ENCODE measurements at places on chromosomes 13 and 19.

DNA sequence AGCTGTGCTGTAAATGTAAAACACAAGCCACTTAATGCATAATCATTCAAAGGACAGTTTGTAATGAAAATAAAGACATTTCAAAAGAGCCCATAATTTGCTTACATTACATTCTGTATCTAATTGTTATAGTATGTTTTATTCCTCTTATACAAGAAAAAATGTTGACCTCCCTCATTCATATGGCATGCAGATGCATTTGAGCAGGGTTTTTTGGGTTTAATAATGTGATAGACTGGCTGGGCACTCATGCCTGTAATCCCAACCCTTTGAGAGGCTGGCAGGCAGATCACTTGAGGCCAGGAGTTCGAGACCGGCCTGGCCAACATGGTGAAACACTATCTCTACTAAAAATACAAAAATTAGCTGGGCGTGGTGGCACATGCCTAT, 11.6 kb upstream of the ARL11 start:
- DNase-seq, result no peak

- DNase-seq, result peak; percentile 67
Measured at GRCh38 chr19:20167020-20167644, at the start of gene ZNF486. ZNF486 (plus strand) TSS chr19:20167214; CDS start chr19:20167331, 117 bp downstream.

GRCh38 chr13:34657716-34658115, 284.4 kb upstream of the NBEA start:
- no peak for DNase-seq

DNA sequence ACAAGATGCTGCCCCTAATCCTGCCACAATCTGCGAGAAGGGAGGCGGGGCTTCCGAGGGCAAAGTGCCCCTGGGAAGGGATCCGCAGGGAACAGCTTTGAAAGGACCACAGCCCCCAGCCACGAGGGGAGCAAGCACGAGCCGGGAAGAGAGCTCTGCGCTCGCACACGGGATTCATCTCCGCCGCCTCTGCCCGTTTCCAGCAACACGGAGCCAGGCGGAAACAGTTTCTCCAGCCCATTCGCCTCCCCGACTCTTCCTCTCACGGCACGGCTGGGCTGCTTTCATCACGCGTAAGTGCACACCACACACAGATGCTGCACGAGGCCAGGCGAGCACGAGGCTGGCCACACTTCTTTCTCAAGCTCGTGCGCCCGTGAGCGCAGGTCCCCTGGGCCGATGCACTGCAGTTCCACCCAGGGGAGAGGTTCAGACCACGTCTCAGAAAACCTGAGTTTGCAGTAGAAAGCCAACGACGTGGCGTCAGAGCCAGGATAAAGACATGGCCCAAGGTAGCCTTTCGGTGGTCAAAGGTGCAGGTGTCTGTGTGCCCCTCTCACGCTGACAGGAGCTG, 33.6 kb downstream of the NAXD start:
- no peak for DNase-seq

GRCh38 chr19:50580240-50580639, 12.0 kb upstream of the LRRC4B start:
- no peak for DNase-seq

- no peak for DNase-seq
Measured at GRCh38 chr13:31367410-31367809, 167.6 kb downstream of the B3GLCT start.

DNA sequence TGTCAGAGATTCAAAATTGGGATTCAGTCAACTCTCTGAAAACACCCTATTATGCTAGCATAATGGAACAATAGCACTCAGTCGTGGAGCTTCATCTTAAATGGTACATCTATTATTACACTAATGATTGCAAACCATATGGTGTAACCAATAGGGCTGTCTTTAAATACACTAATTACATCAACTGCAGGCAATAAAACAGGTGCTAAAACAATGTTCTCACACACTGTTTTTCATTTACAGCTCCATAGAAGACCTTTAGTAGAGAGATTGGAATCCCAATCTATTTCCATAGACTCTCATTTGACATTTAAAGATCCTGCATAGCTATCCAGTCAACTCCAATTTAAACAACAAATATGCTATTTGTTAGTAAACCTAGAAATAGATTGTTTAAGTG, 1917.4 kb downstream of the OLFM4 start:
- no peak for DNase-seq

- no peak for DNase-seq
Measured at GRCh38 chr13:34578471-34578870, 363.6 kb upstream of the NBEA start.

DNA sequence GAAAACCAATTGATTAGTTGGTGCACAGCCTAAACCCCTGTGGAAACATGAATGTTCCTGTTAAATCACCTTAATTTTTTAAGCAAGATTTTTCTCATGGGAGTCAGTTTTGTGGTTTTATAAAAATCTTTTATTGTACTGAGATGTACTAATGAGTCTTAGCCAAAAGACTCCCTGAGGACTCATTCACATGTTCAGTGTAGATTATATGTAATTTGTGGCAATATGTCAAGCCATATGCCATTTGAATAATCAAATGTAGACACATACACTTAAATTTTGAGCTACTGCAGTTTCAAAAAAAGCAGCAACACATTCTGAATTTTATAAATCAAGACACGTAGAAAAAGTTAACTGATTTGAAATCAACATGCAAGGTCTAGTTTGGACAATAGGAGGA, 395.2 kb downstream of the MYO16 start:
- DNase-seq, result no peak

GRCh38 chr13:30567072-30567471, 50.6 kb upstream of the USPL1 start:
- DNase-seq, result no peak

DNA sequence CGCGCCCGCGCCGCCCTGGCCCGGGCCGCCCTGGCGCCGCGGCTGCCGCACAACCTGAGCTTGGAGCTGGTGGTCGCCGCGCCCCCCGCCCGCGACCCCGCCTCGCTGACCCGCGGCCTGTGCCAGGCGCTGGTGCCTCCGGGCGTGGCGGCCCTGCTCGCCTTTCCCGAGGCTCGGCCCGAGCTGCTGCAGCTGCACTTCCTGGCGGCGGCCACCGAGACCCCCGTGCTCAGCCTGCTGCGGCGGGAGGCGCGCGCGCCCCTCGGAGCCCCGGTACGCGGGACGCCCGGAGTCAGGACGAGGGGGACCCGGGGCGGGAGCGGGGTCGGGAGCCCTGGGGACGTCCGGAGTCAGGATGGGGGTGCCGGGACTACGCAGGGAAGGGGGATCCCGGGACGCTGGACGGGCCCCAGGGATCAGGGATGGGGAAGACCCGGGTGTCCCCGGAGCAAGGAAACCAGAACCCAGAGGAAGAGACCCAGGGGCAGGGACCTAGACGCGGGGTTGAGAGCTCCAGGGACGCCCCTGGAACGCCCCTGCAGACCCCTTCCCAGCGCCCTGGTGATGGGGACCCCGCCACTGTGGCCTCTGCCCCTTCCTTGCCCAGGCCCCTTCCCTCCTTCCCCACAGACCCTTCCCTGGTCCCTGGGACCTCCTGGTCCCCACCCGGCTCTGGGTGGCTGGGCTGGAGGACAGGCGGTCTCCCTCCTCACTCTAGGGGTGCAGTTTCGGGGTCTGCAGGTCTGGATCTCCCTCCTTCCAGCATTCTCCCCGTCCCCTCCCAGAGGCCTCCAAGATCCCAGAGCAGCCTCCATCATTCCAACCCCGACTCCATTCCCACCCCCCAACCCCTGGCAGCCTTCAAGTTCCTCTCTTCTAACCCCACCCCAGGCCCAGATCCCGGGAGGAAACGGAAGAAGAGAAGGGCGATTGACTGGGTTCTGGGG, 645 bp downstream of the GRIN3B start:
- DNase-seq, result no peak

GRCh38 chr19:43290568-43291359, 21.4 kb upstream of the PSG9 start:
- no peak for DNase-seq

DNA sequence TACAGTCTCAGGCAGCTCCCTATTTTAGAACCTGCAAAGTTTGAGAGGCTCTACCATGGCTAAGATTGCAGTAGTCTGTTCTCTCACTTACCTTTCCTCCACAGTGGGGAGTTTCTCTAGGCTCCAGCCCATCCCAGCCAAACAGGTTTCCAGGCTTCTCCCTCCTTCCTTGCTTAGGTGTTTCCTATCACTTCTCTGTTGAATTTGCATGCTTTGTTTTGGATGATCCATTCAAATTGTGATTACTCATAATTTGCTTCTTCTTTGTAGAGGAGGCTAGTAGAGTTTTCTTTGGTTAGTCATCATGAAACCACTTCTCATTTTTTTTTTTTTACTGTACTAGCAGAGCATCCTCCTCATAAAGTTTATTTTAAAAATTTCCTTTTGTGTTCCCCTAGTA, 1242.2 kb upstream of the MIR17HG start:
- DNase-seq, result no peak

- no peak for DNase-seq
Measured at GRCh38 chr19:42115219-42115618, 17.0 kb downstream of the POU2F2 start.

DNA sequence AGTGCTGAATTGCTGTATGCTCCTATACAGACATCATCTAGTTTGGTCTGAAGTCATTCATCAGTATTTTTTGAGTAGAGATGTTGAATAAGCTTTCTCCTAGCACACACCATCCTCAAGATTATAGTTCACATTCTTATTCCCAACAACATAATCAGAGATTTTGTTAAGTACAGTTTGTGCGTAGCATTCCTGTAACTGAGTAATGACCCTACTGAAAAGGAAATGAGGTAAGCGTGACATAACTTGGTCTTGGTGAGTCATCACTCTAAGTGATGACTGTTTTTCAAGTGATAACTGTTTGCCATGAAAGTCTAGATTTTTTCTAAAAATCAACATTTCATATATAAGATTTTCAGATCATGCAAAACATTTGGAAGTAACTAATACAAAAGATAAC, 18.5 kb upstream of the FAM216B start:
- DNase-seq, result no peak
